Stimulated activated CD4-positive, alpha-beta T cell treated with anti-CD3 and anti-CD28 coated beads, Interleukin-12 subunit alpha, Interleukin-12 subunit beta, amount 100 ng/mL, for 48 hours (primary cell): ENCODE measurements at places on chromosomes 6 and 20.

GRCh38 chr6:139738801-139739455 is 364.5 kb upstream of the CITED2 start:
- DNase-seq = no peak

GRCh38 chr6:106101466-106101865 is 15.3 kb downstream of the PRDM1 start:
- DNase-seq = no peak

GRCh38 chr6:167933847-167934246 is 63.6 kb upstream of the KIF25 start:
- no peak for DNase-seq

- peak; percentile 33 for DNase-seq
Observed at GRCh38 chr6:28719275-28719940, 193.7 kb downstream of the GPX5 start.

DNA sequence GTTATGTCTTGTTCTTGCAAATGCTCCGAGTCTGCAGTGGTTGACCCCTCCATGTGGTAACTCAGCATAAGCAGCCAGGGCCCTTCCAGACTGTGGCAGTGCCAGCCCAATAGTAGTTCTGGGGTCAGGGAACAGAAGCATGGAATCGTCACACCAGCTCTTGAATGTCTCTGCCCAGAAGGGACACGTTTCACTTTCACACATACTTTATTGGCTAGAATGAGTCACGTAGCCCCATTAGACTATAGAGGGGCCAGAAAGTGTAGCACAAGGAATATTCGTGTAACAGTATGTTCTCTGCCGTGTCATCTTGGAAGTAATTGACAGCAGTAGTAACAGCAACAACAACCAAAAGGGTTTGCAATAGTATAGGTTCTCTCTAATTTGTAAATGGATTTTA is 254.7 kb downstream of the FARS2 start:
- DNase-seq = no peak

- no peak for DNase-seq
Observed at GRCh38 chr20:35181731-35182130, 9.9 kb downstream of the PROCR start.

GRCh38 chr20:4787820-4788219 is 66.1 kb downstream of the PRND start:
- DNase-seq = no peak

- DNase-seq = no peak
Observed at GRCh38 chr6:148790817-148791216, 44.0 kb downstream of the UST start.

- DNase-seq = no peak
Observed at GRCh38 chr20:10788055-10788454, 114.3 kb upstream of the JAG1 start.

DNA sequence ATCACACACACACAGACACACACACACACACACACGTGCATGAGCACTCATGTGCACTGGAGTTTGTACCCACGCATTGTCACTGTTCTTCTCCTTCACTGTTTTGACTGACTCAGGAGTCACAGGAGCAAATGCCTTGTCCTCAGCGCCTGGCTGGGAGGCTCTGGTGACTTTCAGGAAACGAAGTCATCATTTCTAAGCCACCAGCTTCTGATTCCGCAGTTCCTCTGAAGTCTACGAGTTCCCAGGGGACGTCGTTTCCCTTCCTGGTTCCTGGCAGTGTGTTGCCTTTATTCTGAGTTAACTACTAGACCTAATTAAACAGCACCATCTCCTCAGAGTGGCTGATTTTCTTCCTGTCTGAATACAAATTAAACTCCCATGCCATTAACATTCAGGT is 82.2 kb upstream of the PMEPA1 start:
- no peak for DNase-seq

DNA sequence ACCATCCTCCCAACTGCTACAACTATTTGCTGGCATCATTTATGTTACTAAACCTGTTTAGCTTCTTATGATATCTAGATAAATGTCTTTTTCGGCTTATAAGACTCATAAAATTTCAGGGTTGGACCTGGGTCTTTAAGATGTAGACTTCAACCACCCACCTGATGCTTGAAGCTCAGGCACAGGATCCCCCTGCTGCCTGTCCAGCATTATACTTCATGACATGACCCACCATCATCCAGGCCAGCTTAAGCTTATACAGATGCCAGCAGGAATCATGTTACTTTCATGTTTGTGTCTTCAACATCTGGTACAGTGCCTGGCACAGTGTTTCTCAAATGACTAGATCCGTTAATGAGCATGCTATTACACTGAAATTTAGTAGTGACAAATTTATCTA is 47.4 kb downstream of the SLC17A5 start:
- DNase-seq = no peak

DNA sequence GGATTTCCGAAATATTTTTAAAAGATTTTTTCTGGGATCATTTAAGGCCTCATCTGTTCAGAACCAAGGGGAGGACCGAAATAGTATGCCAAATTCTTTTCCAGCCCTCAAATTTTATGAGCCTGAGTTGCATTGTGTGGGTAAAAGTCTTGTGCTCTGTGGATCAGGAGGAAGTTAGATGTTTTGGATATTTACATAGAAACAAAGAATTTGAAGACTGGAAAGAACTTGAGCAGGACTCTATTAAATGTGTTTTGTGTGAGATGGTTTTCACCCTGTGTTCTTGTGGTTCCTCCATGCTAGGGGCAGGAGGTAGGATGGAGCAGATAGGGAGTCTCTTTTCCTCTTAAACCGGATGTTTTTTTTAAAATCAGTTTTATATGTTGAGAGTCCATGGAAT is 329.1 kb downstream of the LAMA2 start:
- DNase-seq = no peak

GRCh38 chr6:9521152-9521530 is 893.7 kb downstream of the TFAP2A start:
- no peak for DNase-seq

- no peak for DNase-seq
Observed at GRCh38 chr6:114140416-114140815, 169.5 kb upstream of the HDAC2 start.

DNA sequence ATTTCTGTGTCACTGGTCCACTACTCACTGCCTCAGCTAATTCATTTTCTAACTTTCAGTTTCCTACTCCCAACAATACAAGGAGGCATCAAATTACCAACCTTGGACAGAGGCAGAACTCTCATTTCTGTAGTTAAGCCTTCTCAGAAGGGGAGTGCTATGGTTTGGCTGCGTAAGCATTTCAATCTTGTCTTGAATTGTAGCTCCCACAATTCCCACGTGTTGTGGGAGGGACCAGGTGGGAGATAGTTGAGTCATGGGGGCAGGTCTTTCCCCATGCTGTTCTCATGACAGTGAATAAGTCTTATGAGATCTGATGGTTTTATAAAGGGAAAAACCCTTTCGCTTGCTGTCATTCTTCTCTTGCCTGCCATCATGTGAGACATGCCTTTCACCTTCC is 22.9 kb downstream of the HLA-DRA start:
- DNase-seq = peak; percentile 57

DNA sequence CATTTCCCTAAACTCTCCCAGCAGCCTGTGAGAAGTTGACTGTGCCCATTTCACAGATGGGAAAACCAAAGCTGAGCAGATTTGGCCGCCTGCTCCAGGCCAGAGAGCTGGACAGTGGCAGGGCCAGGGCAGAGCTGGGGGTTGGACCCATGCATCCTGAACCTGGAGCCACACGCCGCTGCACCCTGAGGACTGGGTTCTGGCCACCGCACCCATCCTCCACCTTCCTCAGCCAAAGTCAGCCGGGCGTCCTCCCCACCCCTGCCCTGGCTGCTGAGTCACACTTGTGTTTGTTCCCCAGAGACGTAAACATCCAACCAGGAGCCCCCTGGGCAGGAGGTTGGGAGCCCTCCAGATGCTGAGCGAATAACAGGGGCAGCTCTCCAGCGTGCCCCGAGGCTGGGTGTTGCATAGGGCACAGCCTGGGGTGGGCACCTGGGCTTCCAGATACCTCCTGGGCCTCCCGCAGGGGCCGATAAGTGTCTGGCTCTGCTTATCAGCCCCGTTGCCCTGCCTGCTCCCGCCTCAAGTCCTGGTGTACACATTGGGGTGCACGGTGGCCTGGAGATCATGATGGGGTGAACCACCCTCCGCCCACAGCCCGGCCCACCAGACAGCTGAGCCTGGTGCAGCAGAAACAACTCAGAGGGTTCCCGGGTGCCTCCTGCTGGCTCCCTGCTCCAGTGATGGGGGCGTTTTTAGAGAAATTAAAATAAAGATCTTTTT is 23.8 kb downstream of the RBM38 start:
- no peak for DNase-seq

DNA sequence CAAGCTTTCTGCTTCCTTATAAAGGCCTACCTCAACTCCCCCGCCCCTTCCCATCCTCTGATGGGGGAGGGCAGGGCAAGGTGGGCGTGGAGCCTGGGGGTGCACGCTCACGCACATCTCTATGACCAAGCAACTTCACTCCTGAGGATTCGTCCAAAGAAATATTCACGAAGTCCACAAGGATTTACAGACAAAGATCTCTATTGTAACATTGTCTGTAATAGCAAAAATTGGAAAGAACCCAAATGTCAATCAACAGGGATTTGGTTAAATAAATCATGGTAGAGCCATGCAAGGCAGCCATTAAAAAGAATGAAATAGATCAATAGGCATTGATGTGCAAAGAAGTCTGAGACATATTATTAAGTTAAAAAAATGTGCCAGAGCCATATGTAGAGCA is 130.4 kb upstream of the AFDN start:
- DNase-seq = no peak

DNA sequence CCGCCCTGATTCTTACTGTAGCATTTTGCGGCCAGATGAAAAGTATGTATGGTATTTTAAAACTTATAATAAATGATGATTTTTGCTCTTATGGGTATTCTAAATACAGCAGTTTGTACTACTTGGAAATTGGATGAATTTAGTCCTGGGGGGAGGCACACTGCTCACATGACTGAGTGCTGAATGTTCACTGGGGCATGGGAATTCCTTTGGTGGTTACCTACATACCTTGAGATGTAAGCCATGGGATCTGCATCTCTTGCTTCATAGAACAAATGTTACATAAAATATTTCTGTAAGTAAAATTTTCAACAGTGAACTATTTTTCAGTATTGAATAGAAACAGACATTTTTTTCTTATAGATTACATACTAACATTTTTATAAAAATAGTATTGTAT is 71.1 kb downstream of the FIG4 start:
- DNase-seq = no peak

DNA sequence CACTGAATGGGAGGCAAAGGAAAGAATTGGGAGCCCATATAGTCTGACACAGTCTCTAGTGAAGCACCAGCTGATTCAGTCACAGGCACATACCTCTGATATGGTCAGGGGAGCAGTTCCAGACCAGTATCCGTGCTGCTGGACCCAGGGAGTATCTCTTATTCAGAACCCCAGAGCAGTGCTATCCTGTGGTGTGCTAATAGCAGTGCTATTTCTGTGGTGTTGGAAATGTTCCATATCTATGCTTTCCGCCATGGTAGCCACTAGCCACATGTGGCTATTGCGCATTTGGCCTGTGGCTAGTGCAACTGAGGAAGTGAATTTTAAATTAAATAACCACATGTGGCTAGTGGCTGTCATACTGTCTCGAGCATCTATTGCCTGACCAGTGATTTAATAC is 11.0 kb downstream of the SCUBE3 start:
- no peak for DNase-seq
